ENCODE measurements at places on chromosomes 12 and 14.
A peak's percentile ranks its signal among the peaks of the same experiment; 100 is the strongest.

DNA sequence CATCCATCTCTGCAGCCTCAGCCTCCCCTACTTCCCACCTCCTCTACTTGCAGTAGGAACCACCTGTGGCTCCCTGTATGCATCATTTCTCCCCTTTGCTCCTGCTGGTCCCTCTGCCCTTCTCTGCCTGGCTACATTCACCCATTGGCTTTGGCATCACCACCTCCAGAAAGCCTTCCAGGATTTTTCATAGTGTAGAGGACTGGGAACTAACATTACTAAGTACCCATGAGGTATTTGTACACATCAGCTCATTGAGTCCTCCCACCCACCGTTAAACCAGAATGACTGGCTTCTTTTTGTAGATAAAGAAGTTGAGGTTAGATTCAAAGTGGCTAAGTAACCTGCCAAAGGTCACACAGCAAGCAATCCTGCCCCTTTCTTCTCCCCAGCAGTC lies 17.1 kb downstream of the SYNE3 start:
- no peak for DNase-seq

- DNase-seq = peak; percentile 74
These were observed 2.5 kb downstream of the PTPN6 start for GRCh38 chr12:6953442-6954315.

GRCh38 chr12:75317784-75318183 lies 12.3 kb downstream of the CAPS2 start:
- no peak for DNase-seq

DNA sequence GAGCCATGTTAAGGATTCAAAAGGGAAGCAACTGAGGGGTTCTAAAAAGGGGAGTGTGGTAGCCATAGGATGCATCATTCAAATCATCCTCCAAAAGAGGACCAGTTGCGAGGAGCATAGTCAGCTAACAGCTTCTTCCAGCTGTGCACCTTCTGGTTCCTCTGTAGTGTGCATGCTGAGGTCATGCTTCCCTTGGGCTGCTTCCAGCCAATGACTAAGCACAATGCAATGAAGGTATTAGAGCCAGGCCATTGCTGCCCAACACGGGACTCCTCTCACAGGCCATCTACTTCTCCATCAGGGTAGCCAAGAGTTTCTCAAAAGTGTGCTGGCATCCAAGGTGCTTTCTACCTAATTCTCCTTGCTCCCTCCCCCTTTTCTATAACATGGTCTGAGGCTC lies 69.2 kb upstream of the ARID2 start:
- DNase-seq = no peak

GRCh38 chr14:79332504-79333197 lies 878.7 kb downstream of the DIO2 start:
- DNase-seq = no peak

- DNase-seq = no peak
These were observed 175.5 kb downstream of the MED13L start for GRCh38 chr12:116101991-116102390.

GRCh38 chr14:104660597-104660996 lies 28.8 kb upstream of the INF2 start:
- DNase-seq = no peak

GRCh38 chr14:28783664-28784063 lies 17.1 kb downstream of the FOXG1 start:
- DNase-seq = no peak

- DNase-seq = no peak
These were observed 44.3 kb upstream of the CCT2 start for GRCh38 chr12:69540987-69541386.

- DNase-seq = peak; percentile 23
These were observed at the start of gene FBXW8 for GRCh38 chr12:116910645-116911451. Gene FBXW8 (plus strand): TSS chr12:116910950. CDS start chr12:116911038, 88 bp downstream.

DNA sequence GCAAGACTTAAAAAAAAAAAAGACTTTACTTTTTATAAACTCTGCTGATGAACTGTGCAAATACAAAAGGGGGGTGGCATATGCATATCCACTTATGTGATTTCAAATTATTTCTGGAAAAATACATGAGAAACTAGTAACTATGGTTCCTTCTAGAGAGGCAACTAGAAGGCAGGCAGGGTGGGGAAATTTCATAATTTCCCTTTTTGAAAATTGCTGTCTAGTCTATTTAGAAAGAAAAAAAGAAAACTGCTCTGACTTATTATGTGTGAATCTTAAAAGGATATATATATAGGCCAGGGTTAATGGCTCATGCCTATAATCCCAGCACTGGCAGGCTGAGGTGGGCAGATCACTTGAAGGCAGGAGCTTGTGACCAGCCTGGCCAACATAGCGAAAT lies 42.3 kb downstream of the ANAPC7 start:
- DNase-seq = no peak

DNA sequence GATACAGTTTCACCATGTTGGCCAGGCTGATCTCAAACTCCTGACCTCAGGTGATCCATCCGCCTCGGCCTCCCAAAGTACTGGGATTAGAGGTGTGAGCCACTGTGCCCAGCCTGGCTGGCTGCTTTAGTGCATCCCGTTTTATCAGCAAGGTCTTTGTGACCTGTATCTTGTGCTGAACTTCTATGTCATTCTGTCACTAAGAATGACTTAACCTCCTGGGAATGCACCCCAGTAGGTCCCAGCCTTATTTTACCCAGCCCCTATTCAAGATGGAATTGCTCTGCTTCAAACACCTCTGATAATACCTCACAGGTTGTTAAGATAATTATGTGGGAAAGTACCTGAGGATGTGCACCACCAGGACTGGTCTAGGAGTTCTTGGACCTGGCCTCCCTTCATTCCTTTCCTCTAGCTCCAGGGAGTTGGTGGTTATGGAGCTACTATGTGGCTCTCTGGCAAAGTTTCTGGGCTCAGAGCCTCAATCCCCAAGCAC lies 26.1 kb upstream of the JPH4 start:
- no peak for DNase-seq

DNA sequence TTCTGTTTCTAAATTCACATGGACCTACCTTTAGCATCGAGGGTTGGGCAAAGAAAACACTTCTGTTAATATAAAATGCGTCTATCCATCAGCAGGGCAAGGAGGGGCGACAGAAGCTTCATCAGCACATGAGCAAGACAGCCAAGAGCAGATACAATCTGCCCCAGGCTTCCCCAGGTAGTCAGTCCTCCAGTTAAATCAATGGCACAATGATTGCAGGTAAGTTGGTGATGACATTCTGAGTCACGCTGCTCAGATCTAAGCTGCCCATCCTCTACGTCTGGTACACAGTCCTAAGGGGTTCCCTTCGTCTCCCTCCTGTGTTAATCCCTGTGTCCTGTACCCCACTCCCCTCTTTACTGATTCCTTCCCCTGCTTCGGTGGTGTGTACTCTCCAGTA lies 38.8 kb downstream of the MAP3K9 start:
- DNase-seq = no peak

GRCh38 chr12:54631988-54632728 lies 2.5 kb downstream of the LACRT start:
- DNase-seq = no peak

DNA sequence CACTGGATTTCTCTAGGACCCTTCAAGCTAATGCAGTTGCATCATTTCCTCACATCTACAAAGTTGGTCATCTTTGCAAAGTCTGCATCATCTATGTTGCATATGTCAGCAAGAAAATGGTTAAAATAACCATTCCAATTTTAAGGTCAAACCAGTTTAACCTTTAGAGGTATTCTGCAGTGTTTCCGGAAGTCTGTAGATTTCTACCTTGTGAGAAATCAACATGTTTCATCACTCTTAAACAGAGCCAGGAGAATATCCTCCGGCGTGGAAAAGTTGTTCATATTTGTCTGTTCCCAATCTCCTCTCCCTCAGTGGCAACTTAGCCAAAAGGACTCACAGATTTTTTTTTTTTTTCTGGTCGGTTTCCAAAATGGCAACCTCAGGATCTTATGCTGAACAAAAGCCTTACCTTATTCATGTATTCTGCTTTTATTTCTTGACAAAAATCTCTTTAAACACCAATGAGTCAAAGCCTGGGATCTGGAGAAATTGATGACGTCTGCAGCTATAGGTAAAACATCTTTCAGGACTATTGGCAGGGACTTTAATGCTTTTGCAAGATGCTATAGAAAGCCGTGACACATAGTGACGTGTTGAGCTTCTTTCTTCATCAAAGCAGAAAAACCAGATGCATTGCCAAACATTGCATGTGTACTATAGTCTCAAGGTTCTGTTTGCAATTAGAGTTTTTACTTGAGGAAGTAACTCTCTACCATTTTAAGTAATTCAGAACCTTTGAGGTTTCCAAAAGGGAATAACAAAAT lies 16.0 kb upstream of the CDK17 start:
- no peak for DNase-seq

GRCh38 chr12:71652656-71653055 lies 11.0 kb downstream of the ZFC3H1 start:
- no peak for DNase-seq

DNA sequence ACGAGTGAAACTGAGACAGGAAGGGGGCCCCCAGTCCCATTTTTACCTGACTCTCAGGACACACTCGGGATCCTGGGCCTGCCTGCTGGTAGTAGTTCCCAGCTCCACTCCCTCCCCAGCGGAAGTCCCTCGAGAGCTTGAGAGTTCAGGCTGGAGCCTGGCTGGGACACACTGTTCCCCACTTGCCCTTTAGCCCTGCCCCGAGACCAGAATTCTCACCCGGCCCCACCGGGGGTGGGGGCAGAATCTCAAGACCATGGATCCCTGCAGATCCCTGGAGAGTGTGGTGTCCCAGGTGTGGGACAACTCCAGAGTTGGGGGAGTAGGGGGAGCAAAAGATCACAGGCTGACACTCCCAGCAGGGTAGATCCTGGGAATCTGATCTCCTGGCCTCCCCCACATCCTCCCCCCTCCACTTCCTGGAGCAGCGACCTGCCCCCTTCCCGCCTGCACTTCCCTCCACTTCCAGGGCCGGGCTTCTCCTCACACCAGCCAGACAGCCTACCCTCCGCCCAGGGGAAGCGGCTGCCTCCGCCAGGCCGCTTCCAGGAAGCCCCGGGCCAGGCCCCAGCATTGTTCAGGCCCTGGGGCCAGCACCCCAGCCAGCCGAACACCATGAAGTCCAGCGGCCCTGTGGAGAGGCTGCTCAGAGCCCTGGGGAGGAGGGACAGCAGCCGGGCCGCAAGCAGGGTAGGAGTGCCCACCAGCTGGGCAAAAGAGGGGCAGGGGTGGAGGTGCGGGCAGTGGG lies at the start of gene TNS2:
Gene TNS2, plus strand, starts transcription at position 495 of the 748 bp plus-strand sequence. Its CDS starts 121 bp downstream, at position 616.
- DNase-seq = no peak

GRCh38 chr14:76012354-76012753 lies 26.8 kb downstream of the IFT43 start:
- no peak for DNase-seq

GRCh38 chr12:96015672-96016071 lies 19.5 kb upstream of the HAL start:
- DNase-seq = no peak

GRCh38 chr12:125734137-125734536 lies 668.9 kb downstream of the AACS start:
- no peak for DNase-seq

DNA sequence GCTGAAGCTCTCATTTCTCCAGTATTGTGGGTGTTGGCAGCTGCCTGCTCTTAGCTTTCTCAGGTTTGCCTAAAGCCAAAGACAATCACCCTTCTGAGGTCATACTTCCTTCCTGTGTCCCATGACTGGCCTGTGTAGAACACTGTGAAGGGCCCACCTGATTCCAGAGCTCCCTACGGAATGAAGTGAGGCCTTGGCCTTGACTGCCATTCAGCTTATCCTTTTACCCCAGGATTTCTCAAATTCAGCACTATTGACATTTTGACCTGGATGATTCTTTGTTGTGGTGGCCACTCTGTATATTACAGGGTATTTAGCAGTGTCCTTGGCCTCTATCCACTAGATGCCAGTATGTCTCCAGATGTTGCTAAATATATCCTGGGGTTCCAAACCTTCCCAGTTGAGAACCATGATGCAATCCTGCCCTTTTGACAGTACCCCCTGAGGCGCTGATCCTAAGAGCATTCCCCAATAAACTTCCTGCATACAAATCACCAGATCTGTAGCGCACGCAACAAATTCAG lies 112.3 kb upstream of the KRR1 start:
- no peak for DNase-seq

- no peak for DNase-seq
These were observed 258.6 kb downstream of the MSRB3 start for GRCh38 chr12:65536876-65537681.

- DNase-seq = no peak
These were observed 525.8 kb downstream of the FSCB start for GRCh38 chr14:43981135-43981768.

GRCh38 chr12:124979568-124979967 lies 9.4 kb downstream of the DHX37 start:
- no peak for DNase-seq

- DNase-seq = no peak
These were observed 182.7 kb upstream of the TMPO start for GRCh38 chr12:98332642-98333041.

DNA sequence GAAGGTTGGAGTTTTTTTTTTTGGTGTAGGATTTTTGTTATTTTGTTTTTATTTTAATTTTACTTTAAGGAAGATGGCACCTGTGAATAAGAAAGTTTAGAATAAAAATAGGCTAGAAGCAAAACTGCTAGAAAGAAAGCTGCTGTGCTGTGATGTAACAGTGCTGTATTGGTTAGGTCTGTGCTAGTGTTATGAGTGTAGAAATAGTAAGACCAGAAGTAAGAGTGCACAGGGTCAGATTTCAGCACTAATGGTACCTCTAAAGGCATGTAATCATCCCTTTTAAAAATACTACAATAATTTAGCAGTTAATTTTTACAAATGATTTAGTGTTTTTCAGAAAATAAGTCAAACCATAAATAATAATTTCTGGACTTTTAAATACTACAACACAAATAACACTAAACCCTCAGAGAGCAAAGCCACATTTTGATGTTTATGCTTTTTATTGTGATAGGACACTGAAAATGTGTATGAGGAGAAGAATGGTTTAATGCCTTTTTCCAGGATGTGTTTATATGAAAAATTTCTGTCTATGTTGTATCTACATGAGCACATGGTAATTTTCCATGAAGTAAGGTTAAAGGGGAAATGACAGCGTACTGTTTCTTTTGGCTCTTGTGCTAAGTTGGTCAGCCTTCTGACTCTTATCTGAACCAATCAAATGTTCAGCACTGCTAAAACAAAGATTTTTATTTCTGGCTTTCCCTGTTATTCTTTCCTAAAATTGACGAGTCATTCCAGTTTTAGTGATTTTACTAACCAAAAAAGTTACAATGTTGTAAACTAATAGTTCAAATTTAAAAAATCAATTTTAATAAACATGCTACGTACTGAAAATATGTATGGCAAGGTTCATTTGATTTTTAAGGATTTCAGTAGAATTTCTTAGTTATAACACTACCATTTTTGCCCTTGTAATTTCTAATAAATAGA lies 96.1 kb downstream of the PPHLN1 start:
- DNase-seq = no peak

GRCh38 chr12:77786675-77787074 lies 44.0 kb upstream of the NAV3 start:
- no peak for DNase-seq

- DNase-seq = no peak
These were observed 78.4 kb upstream of the DNM1L start for GRCh38 chr12:32600681-32601080.

GRCh38 chr12:50218386-50218785 lies 51.2 kb upstream of the CERS5 start:
- no peak for DNase-seq

Data from naive thymus-derived CD4-positive, alpha-beta T cell (primary cell).